ENCODE measurements at places on chromosomes 12 and 14. TPM values are rescaled to one million over a fixed set of nuclear protein-coding genes. Genes with fewer than 3 reads are reported as not detected.
A peak's percentile ranks its signal among the peaks of the same experiment; 100 is the strongest.

DNA sequence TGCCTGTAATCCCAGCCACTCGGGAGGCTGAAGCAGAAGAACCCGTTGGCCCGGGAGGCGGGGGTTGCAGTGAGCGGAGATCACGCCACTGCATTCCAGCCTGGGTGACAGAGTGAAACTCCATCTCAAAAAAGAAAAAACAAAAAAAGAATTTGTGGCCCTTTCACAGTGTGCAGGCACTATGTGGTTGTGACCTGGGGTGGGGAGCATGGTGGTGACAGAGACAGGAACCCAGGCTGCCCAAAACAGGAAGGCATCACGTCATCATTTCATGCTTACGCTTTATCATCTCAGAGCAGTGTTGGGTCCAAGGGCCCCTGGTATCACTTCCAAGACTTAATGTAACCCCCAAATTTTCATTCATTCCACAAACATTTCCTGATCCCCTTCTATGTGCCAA, 175.7 kb upstream of the GSC start:
- no peak for DNase-seq

GRCh38 chr14:24179961-24180796, 8.3 kb downstream of the REC8 start:
- DNase-seq: peak; percentile 83

DNA sequence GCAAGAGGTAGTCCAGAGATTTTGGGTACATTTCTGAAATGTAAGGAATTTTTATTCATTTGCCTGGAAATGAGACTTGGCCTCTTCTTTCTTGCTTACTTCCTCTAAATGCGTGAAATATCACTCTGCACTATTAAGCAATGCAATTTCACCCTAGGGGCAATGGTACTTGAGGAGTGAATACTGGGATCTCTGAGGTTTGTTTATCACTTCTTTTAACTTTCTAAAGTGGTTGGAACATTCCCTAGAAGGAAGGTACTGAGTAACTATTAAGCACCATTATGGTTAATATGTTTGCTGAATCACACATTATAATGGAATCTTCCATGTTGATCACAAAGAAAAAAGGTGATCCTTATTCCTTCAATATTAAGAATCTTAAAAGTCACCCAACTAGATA, 120.9 kb upstream of the CAND1 start:
- DNase-seq: no peak

DNA sequence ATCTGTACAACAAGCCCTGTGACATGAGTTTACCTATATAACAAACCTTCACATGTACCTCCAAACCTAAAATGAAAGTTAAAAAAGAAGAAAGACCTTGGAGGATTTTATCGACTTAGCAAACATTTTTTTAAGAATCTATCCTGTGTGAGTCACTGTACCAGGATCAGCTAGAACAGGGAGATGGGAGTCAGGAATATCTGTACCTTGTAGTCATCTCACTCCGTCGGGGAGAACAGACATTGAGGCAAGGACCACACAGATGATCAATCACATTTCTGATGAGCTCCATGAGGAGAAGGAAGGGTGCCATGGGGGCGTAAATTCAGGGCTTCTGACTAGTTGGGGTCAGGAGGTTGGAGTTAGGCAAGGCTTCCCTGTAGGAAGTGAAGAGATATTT, 310.6 kb downstream of the VRK1 start:
- no peak for DNase-seq

- DNase-seq: no peak
These were observed 48.5 kb upstream of the TSPAN11 start for GRCh38 chr12:30878024-30878423.

GRCh38 chr12:124676714-124677462, 109.5 kb upstream of the NCOR2 start:
- no peak for DNase-seq

GRCh38 chr14:30240685-30241084, 313.0 kb upstream of the PRKD1 start:
- no peak for DNase-seq

GRCh38 chr12:32115404-32116104, 8.9 kb downstream of the BICD1 start:
- DNase-seq: peak; percentile 99

DNA sequence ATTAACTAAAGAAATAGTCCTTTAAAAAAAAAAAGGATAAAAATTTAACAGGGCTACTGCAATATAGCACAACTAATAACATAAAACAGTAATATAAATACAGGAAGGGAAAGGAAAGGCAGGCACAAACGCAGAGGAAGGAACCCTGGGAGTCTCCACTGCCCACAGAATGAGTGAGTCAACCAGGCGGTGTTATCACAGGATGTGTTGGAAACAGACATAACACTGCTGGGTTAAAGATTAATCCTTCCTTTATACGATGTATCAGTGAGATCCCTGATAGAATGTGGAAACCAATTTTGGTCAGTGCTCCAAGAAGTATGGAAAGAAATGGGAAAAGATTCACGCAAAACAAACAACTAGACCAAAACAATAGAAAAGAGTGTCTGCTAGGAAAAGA, 47.9 kb downstream of the FGD6 start:
- peak; percentile 78 for DNase-seq

GRCh38 chr14:22822571-22823098, 7.1 kb upstream of the MRPL52 start:
- DNase-seq: peak; percentile 65

GRCh38 chr14:22776215-22776614, 9.7 kb downstream of the OXA1L start:
- no peak for DNase-seq

- DNase-seq: no peak
These were observed 299.6 kb downstream of the DPF3 start for GRCh38 chr14:72594099-72594901.

DNA sequence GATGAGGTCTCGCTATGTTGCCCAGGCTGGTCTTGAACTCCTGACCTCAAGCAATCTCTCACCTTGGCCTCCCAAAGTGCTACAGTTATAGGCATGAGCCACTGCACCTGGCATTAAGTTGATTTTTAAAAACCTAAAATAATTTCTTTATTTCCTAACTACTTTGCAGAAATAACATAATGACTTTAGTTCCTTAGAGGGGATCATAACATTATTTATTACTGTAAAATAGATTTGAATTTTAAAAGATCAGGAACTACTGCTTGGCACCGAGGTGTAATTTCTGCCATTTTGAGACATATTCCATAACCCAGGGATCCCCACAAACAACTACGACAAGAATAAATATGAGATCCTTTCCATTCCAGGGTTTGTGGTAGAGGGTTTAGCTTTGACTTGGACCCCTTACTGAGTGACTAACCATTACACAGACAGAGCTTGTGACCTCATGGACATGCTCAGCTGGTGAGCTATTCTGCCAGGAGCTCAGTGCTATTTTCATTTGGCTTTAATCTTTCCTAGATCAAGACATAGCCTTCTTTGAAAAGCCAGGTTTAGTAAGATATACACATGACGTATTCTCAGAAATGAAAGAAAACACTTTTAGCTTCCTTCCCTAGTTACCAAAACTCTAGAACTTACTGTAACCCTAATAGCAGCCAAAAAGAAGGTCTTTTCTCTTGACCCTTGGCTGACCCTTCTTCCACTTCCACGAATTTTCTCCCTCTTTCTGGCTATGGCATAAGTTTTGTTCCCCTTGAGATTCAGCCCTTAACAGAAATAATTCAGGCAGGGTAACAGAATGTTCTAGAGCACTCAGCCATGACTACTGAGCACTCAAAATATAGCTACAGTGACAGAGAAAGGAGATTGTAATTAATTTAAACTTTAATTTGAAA, 75.1 kb upstream of the NUDT4 start:
- peak; percentile 72 for DNase-seq

- no peak for DNase-seq
These were observed 18.1 kb upstream of the PTCSC3 start for GRCh38 chr14:36194663-36195062.

DNA sequence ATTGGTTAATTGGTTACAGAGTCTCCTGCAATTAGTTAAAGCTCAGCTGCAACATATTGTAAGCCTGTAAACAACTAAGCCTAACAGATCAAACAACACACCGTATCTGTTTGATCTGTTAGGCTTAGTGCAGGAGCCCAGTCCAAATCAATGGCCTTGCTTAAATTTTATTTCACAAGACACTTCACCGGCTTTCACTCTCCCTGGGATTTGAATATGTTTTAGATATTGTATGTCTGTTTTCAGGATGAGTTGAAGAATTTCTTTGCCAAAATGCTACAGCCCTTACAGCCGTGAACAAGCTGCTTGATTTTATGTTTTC, 5.5 kb upstream of the RNASE1 start:
- no peak for DNase-seq

DNA sequence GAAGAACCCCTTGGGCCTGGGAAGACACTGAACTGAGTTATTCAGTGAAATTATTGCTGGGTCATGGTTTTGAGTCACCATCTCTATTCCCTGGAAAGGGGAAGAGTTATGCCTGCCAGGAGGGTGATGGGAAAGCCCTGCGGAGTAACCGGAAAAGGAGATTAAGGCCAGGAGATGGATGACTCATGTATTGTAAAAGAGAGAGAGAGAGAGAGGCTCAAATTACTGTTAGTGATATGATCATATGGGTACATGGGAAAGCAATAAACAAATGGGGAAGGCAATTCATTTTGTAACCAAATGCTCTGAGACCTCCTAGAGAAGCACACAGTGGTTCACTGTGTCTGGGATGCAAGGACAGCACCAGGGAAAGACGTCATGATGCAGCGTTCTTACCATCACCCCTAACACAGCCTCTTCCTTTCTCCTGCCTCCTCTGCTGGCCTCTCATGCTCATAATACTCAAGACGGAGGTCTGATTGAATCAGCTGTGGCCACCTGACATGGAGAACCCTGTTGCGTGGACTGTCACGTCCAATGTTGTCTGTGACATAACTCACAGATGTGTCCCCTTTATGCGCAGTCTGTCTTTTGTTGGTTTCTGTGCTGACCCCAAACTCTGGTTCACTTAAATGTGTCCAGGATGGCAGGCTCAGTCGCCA, 243.7 kb downstream of the TMEM132D start:
- DNase-seq: peak; percentile 39

DNA sequence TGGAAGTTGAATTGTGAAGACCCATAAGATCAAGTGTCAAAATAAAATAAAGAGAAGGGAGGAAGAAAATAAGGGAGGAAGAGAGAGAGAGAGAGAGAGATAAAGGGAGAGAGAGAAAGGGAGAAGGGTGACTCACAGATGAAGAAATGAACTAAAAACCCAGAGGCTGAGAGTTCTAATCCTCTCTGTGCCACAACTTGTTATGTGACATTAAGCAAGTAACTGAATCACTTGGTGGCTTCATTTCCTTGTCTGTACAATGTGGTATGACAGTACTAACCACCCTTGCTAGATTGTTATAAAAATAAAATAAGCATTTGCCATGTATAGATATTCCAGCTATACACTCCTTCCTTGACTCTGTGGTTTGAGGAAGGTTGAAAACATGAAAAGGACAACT, 189.0 kb upstream of the FRMD6 start:
- DNase-seq: no peak

DNA sequence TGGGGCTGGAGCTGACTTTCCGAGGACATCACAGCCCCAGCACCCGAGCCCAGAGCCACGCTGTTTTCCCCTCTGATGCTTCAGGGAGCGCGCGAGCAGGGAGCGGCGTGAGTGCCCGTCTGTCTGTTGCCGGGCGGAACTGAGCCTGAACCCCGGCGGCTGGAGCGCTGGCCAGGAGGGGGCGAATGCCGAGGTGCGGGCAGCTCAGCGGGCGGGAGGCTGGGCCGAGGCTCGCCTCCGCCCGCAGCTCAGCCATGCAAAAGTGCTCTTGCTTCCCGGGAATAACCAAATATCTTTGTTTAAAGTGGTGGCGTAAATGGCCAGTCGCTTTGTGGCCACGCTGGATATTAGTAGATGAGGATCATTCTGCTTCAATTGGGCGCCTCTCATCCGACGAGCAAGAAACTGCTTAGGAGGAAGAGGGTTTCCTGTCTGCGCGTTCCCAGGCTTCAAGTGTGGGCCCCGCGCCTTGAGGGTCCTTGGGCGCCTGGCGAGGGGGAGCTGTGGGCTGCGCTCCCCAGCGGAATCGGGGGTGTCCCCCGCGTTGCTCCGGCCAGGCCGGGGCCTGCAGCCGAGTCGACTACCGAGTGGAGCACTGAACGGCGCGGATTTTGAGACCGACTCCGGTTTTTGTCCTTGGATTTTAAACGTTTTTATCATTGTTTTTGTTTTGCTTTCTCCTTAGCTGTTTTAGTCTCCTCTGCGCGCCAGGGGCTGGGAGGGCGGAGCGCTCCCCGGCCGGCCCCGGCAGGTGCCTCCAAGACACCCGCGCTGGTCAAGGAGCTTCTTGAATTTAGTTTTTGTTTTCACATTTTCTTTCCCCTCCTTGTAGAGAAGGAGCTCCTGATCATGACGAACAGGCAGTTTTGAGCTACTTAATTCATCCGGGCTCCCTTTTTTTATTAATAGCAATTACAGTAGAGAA, 831 bp upstream of the NKX2-1 start:
- DNase-seq: peak; percentile 5

DNA sequence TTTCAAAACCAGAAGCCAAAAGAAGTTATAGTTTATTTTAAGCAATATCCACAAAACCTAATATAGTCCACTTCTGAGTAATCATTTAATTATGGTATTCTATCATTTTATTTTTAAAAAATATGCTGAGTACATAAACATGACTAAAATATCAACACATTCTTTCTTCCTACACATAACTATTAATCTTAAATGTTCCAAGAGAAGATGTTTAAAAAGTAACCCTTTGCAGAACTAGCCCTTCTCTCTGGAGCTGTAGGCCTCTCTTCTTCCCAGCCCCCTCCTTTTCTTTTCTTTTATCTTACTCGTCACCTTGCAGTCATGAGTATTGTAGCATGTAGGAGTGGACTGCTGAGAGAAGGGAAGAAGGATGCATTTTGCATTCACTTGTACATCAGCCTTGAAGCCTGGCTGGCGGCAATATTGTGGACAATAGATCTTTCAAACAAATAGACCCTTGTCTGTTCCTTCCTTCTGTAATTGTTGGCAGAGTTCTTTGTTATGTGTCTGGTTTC, 941.9 kb downstream of the NRXN3 start:
- no peak for DNase-seq

- no peak for DNase-seq
These were observed 13.7 kb downstream of the DPF3 start for GRCh38 chr14:72880164-72880563.

- peak; percentile 23 for DNase-seq
These were observed 28.2 kb downstream of the GALNT16 start for GRCh38 chr14:69288011-69288771.

DNA sequence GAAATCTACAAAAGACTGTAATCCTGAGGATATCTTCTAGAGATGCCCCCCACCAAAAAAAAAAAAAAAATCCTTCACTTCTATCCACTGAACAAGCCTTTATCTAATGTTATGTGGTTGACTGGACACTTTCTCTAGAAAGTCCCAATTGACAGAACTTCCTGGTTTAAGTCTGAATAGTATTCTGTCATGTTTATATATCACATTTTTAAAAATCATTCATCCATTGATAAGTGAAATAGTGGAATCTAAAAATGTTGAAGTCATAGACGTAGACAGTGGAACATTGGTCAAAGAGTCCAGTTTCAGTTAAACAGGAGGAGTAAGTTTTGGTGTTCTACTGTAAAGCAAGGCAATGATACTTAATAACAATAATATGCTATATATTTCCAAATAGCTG, 297.0 kb downstream of the SSPN start:
- DNase-seq: no peak

GRCh38 chr12:25629341-25629740, 76.3 kb upstream of the LMNTD1 start:
- DNase-seq: no peak

ZBTB42 gene
- total RNA-seq: 1.4 TPM

NYNRIN gene
- 6.3 TPM for total RNA-seq

TMEM229B gene
- 0.38 TPM for total RNA-seq

PLBD1 gene
- not detected for total RNA-seq

INHBC gene
- not detected for total RNA-seq

ARHGEF40 gene
- 30.2 TPM for total RNA-seq

PTPRQ gene
- total RNA-seq: 3.5 TPM

PAX9 gene
- total RNA-seq: 0.33 TPM

CLMN gene
- not detected for total RNA-seq
